Activated CD4-positive, alpha-beta T cell treated with anti-CD3 and anti-CD28 coated beads, Interleukin-2, amount 50 U/mL, for 4 hours (primary cell): ENCODE measurements at places on chromosomes 2 and 18.

DNA sequence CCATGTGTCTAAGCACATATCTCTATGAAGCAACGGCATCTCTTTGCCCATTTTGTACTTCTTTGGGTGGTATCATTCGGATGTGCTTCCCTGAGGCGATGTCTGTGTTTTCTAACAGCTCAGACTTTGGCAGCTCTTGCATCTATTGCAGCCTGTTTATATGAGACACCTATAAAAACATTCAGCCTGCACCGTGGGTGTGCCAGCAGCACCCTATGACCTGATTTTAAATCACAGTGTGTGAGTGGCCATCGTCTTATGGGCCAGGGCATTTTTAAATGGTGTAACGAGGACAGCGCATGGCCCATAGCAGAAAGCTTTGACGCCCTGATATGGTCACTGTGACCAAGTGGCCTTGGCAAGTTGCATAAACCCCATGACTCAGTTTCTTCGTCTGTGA, 12.9 kb downstream of the NPAS2 start:
- DNase-seq, result no peak

- DNase-seq, result no peak
Measured at GRCh38 chr2:8498994-8499393, 182.9 kb upstream of the ID2 start.

DNA sequence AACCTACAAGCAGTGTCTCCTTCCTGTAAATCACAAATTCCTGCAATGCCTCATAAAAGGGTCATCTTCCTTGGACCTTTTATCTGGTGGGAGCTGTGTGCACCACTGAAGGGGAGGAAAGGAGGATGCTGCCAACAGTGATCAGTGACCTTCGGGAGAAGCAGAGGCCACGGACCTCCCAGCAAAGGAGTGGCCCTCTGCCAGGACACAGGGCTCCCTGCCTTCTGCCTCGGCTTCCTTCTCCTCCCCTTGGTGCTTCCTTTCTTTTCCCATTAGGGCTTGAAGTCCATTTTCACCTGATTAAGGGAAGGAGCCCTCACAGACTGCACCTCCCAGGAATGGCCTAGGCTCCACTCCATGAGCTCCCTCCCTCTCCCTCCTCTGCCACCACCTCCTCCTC, 85.3 kb upstream of the ITGA6 start:
- no peak for DNase-seq

DNA sequence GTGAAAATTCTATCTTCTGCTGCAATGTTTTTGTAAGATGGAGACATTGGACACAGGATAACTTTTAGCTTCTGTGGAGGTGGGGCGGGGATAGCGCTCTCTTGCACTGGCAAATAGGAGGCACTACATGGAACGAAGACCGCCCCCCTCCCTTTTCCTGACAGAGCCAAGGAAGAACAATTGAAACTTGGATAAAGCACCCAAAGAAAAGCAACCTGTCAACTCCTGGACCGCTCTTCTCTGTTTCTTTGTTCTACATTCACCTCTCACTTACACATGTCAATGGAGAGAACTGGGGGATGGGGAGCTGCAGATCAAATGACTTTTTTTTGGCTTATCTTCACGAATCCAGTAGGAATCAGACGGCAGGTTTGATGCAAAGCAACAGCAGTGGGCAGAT, 126.3 kb upstream of the CHAC2 start:
- DNase-seq, result no peak

DNA sequence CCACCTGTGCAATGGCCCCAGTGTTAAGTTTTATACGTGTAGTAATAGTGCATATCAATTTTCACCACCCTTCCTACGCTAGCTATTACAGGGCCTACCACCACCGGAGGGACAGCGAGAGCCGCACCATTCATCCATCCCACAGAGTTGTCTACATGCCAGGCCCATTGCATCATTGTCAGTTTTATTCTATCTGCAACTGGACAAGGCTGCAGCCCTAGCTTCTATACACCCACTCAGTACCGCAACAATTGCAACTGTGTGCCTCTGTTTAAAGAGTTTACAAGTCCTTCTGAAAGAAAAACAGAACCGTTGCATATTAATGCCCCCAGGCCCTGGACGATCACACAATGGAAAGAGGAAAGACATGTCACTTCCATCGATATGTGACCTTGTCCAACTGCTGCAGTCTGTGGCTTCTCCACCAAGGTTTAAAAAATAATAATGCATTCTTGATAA, 58.6 kb downstream of the ZEB2 start:
- DNase-seq, result no peak

- DNase-seq, result no peak
Measured at GRCh38 chr2:172894689-172895387, 159.2 kb downstream of the RAPGEF4 start.

- DNase-seq, result no peak
Measured at GRCh38 chr2:128793404-128793803, 474.7 kb upstream of the HS6ST1 start.

DNA sequence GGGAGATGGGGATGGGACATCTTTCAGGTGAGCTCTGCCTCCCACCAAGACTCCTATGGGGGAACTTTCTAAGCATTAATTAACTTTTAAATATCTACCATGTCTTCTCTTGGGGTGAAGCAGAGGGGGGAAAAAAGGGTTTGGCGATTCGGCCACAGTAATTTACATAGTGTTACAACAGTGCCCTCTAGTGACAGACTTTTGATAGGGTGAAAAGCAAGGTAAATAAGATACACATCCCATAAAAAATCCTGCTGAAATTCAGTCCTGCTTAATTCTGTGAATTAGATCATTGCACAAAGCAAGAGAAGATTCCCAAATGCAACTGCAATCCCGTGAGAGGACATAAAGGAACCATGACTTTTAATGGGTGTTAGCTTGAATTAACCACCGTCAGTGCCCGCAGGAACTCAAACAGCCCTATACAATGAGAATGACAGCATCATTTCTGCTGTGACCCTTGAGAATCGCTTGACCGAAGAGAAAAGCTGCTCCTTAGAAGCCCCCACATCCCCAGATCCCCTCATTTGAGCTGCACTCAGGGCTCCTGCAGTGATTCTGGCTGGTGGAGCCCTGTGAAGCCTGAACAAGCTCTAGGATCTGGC, 32.8 kb downstream of the FAM124B start:
- DNase-seq, result no peak
